ENCODE measurements at places on chromosomes 3 and 15.

DNA sequence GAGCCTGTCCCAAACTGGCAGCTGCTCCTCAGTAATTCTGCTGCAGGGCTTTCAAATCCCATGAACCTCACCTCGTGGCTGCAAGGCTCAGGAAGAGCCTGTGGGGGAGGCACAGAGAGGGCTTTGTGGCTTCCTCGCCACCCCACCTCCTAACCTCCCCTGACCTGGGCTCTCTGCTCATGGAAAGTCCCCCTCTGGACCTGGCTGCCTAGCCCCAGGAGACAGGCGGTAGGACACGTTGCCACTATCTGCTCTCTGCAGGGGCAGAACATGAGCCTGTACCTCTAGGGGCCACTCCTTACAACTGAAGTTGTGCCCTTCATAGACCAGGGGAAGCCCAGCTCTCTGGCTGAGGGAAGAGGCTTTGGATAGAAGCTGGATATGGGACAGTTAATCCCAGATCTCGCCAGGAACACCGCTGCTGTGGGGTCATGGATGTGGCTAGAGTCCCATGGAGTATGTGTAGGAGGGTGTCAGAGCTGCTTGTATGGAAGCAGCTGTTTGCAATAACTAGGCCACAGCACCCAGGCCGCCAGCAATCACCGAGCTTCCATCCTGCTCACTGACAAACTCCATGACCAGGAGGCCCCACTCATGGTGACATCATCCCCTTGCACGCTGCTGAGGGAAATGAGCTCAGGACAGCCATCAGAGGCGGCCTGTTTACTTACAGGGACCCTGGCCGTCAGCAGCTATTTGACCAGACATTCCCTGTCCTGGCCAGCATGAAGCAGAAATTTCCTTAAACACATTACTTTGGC, 34.0 kb upstream of the CILP start:
- no peak for DNase-seq

GRCh38 chr3:186663361-186664118, 2.3 kb upstream of the HRG start:
- no peak for DNase-seq

DNA sequence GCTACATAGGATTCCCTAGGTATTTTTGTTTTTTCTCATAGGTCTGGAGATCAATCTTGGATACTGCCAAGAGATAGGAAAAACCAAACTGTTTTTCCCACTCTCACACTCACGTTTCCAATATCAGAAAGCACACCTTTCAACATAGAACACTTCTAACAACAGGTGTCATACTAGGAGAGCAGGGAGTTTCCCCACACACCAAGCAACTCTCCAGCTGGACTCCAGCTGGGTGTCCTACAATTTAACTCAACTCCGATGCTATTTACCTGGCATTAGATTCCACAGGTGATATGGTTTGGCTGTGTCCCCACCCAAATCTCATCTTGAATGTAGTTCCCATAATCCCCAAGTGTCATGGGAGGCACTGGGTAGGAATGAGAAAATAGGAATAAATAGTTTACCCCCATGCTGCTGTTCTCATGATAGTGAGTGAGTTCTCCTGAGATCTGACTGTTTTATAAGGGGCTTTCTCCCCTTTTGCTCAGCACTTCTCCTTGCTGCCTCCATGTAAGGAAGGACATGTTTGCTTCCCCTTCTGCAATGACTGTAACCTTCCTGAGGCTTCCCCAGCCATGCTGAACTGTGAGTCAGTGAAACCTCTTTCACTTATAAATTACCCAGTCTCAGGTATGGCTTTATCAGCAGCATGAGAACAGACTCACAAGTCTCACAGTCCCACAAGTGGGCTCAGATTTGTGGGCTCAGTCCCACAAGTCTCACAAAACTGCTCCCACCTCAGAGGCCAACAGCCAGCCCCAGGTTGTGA, 354.5 kb upstream of the THBS1 start:
- no peak for DNase-seq

GRCh38 chr3:27976933-27977332, 254.8 kb upstream of the EOMES start:
- DNase-seq, result peak; percentile 92

- DNase-seq, result no peak
Observed at GRCh38 chr15:57133127-57133968, 214.9 kb downstream of the TCF12 start.

DNA sequence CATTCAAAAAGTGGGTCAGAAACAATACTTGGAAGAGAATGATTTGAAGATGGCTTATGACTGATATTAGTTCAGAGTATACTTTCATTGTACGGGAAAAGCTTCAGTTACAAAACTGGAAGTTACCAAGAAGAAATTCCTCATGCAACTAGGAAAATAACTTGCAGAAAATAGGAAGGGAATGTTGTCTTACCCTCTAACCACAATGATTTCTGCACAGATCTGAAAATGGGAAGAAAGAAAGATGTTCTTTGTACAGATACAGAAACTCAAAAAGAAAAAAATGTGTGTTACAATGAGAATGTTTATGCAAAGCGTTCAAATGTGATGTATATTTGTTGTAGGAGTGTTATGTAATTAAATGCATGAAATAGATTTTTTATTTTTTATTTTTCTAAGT, 3.7 kb downstream of the ZNF280D start:
- no peak for DNase-seq

- DNase-seq, result no peak
Observed at GRCh38 chr3:157087780-157088600, 72.0 kb downstream of the CCNL1 start.

GRCh38 chr3:60729056-60729455, 522.2 kb downstream of the FHIT start:
- no peak for DNase-seq

- no peak for DNase-seq
Observed at GRCh38 chr15:66323312-66323928, 30.1 kb downstream of the DIS3L start.

- peak; percentile 31 for DNase-seq
Observed at GRCh38 chr15:73142802-73143762, 90.8 kb downstream of the NEO1 start.

DNA sequence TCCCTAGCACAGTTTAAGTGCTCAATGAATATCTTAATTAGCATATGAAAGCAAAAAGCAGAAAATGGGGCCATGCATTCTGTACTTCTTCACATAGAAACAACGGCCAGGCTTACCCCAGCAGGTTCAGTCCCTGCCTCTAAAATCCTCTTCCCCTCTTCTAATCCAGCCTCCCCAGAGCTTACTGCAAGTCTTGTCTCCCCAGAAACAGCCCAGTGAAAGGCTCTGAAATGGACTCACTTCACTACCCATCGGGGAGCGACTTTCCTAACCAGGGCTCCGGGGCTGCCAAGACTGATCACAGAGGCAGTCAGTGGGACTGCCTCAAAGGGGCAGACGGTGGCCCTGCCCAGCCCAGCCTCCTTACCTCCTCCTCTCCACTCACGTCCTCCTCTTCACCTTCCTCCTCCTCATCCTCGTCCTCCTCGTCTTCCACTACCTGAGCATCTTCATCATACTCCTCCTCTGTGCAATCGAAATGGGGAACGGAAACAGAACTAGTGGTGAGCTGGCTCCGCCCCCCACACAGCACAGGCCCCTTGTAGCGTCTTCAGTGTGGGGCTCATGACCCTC, 38.0 kb downstream of the ANP32A start:
- no peak for DNase-seq

- DNase-seq, result no peak
Observed at GRCh38 chr3:125078951-125079674, 23.3 kb upstream of the HEG1 start.

DNA sequence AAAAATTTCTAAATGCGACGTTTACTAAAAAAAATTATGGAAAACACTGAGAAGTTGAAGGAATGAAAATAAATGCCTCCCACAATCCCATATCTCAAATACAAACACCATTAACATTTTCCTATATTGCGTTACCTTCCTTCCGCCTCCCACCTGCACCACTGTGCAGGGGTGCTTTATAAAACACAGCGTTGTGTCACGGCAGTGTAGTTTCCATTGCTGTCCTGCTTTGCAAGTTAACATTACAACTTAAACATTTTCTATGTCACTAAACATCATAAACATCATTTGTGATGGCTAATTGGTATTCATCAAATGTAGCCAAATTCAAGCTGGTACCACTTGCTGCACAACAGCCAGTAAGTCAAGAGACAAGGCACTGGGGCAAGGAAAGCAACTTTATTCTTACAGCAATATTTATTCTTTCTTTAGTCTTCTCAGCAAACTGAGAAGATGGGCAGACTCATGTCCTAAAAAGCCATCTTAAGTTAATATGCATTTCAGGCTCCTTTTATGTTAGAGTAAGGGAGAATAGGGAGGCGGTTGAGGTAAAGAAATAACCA, 12.3 kb upstream of the FETUB start:
- no peak for DNase-seq

DNA sequence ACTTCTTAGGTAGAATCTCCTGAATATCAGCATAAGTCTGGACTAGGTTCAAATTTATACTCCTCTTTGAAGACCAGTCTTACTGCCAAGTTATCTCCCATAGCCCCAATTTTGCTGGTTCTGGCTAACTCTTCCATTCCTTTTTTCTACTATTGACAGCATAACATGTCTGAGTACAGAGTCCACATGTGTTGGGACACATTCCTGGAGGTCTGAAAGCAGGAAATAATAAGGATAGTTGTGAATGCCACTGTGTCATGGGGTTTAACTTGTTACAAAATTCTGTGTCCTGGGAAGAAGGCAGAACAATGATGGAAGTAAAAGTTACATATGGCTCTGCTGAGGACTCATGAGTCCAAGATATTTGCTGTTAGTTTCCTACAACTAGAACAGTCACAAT, 57.4 kb upstream of the ZBTB20 start:
- no peak for DNase-seq

DNA sequence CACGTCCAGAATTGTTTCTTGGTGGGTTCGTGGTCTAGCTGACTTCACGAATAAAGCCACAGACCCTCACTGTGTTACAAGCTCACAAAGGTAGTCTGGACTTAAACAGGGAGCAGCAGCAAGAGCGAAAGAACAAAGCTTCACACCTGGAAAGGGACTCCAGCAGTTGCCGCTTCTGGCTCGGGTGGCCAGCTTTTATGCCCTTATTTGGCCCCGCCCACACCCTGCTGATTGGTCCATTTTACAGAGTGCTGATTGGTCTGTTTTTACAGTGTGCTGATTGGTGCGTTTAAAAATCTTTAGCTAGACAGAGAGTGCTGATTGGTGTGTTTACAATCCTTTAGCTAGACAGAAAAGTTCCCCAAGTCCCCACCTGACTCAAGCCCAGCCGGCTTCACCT, 194.2 kb upstream of the NDN start:
- no peak for DNase-seq

GRCh38 chr3:71859123-71859519, 74.2 kb upstream of the PROK2 start:
- peak; percentile 65 for DNase-seq

DNA sequence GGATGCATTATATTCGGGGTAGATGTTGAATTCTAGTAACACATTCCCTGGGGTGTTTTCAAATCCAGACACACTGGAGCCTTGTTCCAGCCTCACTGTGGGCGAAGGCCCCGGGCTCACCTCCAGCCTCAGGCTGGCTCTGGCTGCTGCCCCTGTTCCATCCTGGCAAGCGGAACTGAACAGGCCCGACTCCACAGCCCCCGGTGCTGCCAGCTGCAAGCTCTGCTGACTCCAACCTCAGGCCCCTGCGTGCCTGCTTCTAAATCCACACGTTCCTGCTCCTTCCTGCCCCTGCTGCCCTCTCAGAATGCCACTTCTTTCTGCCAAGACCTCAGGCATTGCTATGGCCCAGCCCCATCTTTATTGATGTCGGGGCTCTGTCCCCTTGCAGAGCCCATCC, 90.6 kb downstream of the LIPC start:
- DNase-seq, result no peak

GRCh38 chr3:187243933-187244524, 46.7 kb downstream of the RTP1 start:
- DNase-seq, result no peak

GRCh38 chr3:52827441-52827840, 3.0 kb downstream of the ITIH4 start:
- no peak for DNase-seq

DNA sequence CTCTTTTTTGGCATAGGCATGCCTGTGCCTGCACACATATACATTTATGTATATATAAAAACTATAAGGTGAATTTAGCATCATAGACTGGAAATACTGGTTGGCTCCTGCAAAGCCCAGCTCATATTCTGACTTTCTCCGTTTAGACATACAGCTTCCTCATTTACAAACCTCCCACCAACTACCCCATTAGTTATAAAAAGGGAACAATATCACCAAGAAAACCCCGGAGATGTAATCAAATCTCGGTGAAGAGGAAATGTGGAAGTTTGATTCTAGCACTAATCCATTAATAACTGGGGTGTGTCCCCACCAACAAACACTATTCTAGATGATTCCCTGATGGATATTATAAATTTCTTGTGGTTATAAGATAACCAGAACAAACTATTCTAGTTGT, 517.7 kb upstream of the TBL1XR1 start:
- DNase-seq, result peak; percentile 28

- peak; percentile 92 for DNase-seq
Observed at GRCh38 chr15:66619152-66619903, 53.5 kb upstream of the LCTL start.

- no peak for DNase-seq
Observed at GRCh38 chr3:105842943-105843342, 25.9 kb downstream of the CBLB start.

- DNase-seq, result no peak
Observed at GRCh38 chr3:13252207-13252606, 167.9 kb downstream of the NUP210 start.

DNA sequence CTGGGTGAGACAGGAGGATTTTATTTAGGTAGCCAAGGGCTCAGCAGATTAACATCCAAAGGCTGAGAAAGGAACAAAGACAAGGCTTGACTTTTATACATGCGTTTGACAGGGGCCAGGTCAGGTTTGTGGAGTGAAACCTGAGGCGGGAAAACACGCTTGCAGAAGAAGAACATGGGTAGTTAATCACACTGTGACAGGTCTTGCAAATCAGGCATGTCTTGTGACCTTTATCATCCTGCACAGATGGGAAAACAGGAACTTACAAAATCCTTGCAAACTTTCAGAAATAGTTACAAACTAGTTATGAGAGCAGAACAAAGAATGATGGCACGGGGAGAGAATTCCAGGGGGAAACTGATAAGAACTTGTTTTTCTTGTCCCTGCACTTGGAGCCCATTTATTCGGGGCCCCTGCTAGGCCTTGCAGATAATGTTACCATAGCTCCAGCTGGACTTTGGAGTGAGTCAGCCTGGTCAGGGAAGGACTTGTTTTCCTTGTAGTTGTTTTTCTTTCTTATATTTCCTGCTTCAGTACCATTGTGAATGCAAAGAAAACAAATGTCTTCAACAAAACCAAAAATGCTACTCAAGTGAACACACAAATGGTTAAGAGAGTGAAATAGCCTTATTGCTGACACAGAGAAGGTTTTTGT, 965.9 kb upstream of the ROBO1 start:
- peak; percentile 92 for DNase-seq

GRCh38 chr15:29936353-29937049, 114.2 kb upstream of the TJP1 start:
- DNase-seq, result no peak

All from OCI-M1 (cell line).